ENCODE measurements at places on chromosomes 6 and 20. TPM values are rescaled to one million over a fixed set of nuclear protein-coding genes. Genes with fewer than 3 reads are reported as not detected.

Gene PACRG
- total RNA-seq = 0.13 TPM

Gene RFX6
- not detected for total RNA-seq

Gene RUNX2
- 1.2 TPM for total RNA-seq

Gene MRPS18B
- total RNA-seq = 68.8 TPM

Gene LCA5
- 0.58 TPM for total RNA-seq

Gene MAN1A1
- not detected for total RNA-seq

Gene ID4
- 0.71 TPM for total RNA-seq

Gene RPS6KA2
- total RNA-seq = 0.26 TPM

Gene MOG
- total RNA-seq = not detected
